ENCODE measurements at places on chromosomes 16 and 17. TPM values are rescaled to one million over a fixed set of nuclear protein-coding genes. Genes with fewer than 3 reads are reported as not detected.

DNA sequence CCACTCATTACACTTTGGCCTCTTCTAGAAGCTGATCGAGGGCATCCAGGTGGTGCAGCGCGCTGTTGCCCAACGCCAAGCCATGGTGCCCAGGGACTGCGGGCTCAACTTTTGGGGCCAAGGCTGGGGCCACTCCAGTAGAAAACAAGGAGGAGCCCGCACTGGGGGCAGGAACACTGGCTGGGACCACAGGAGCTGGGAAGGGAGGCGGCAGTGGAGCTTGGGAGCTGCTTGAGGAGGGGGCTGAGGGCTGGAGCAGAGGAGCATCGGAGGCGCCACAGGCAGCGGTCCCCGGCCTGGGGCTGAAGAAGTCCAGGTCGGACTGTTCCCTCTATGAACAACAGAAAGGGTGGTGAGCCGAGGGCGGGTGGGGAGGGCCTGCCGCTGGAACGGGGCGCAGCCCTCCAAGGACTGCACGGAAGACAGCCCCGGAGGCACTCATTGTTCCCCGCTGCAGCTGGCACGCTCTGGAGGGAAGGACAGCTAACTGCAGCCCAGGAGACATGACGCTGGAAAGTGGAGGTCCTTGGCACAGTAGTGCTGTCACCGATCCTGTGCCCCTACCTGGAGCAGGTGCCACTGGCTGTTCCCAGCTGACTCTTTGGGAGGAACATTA, 21.5 kb downstream of the GGA3 start:
- peaks cover 45% of the 10 kb centered on the region for H3K4me1 ChIP-seq
- no peaks in the 10 kb centered on the region for H3K27me3 ChIP-seq
- DNase-seq: no peak
- H3K4me3 ChIP-seq: no peak overlapping the region
- peaks cover 92% of the 10 kb centered on the region for H3K36me3 ChIP-seq

DNA sequence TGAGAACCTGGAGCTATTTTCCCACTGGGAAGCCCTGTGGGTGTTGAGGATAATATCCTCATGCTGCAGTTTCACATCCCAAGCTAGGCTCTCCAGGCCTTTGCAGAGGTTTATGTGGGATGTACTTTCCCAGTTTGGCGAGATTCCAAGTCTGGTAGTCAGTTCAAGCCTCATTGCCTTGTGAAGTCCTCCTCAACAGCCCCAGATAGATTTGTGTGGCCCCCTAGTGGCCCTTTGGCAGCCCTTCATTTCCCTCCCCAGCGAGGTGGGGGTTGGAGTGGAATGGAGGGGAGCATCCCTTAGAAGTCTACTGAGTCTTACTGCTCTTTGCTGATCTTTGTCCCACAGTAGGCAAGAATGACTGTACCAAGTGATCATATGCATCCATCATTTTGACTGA, 137.9 kb downstream of the CDH11 start:
- H3K36me3 ChIP-seq: no peaks in the 10 kb centered on the region
- DNase-seq: no peak
- H3K27ac ChIP-seq: no peak overlapping the region
- H3K4me1 ChIP-seq: no peaks in the 10 kb centered on the region
- H3K4me3 ChIP-seq: no peak overlapping the region

DNA sequence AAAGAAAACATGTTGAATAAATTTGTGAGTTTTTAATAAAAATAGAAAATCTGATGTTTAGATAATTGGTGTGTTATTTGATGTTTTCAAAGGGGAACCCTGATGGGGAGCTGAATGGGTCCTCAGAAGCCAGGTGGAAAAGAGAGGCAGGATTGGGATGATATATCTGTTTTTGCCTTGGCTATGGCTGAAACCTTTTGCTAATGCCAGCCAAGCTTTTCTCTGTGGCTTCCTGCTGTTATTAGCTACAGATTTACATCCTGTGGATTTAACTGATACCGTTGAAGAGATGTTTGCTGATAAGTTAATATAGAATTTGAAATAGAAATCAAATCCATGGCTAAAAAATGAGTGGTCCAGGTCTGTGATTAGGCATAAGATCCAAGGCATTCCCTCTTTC, 4.2 kb upstream of the AATF start:
- H3K4me3 ChIP-seq: no peak overlapping the region
- no peak for DNase-seq
- H3K27me3 ChIP-seq: peaks cover 46% of the 10 kb centered on the region
- no peak overlapping the region for H3K27ac ChIP-seq
- H3K36me3 ChIP-seq: peaks cover 9% of the 10 kb centered on the region

- no peak for DNase-seq
- no peaks in the 10 kb centered on the region for H3K27me3 ChIP-seq
- no peak overlapping the region for H3K27ac ChIP-seq
- no peak overlapping the region for H3K4me3 ChIP-seq
- no peaks in the 10 kb centered on the region for H3K36me3 ChIP-seq
- H3K4me1 ChIP-seq: peaks cover 10% of the 10 kb centered on the region
Measured at GRCh38 chr17:32819035-32819434, 57.9 kb downstream of the MYO1D start.

GRCh38 chr17:50799582-50799981, 32.3 kb upstream of the ANKRD40CL start:
- H3K4me3 ChIP-seq: no peak overlapping the region
- H3K4me1 ChIP-seq: no peaks in the 10 kb centered on the region
- no peak for DNase-seq

GRCh38 chr17:8019166-8019565, 16.8 kb downstream of the GUCY2D start:
- no peak for DNase-seq
- H3K27ac ChIP-seq: no peak overlapping the region
- peaks cover 10% of the 10 kb centered on the region for H3K4me1 ChIP-seq
- H3K27me3 ChIP-seq: peaks cover 52% of the 10 kb centered on the region
- H3K36me3 ChIP-seq: no peaks in the 10 kb centered on the region
- no peak overlapping the region for H3K4me3 ChIP-seq

DNA sequence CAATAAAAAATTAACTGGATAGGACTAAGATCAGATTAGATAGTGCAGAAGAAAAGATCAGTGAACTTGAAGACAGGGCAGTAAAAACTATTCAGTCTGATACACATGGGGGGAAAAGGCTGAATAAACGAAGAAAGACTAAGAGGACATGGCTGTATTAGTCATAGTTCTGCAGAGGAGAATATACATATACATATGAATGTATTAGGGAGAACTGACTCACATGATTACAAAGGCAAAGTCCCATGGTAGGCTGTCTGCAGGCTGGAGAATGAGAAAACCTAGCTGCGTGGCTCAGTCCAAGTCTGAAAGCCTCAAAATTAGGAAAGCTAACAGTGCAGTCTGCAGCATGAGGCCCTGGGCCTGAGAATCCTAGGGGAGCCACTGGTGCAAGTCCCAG, 98.2 kb upstream of the GNAO1 start:
- no peaks in the 10 kb centered on the region for H3K36me3 ChIP-seq
- H3K27ac ChIP-seq: no peak overlapping the region
- no peak overlapping the region for H3K4me3 ChIP-seq
- no peak for DNase-seq

The CACNG5 gene
- total RNA-seq: not detected

The GAS7 gene
- 44.2 TPM for total RNA-seq

The DLX4 gene
- total RNA-seq: 0.42 TPM
